Caki2 (cell line): ENCODE measurements at places on chromosomes 1 and 21. TPM values are rescaled to one million over a fixed set of nuclear protein-coding genes. Genes with fewer than 3 reads are reported as not detected.

CYP4Z1 gene
- not detected in 2 replicates for total RNA-seq

PIGM gene
- 1.8 and 1.9 TPM in 2 replicates for total RNA-seq

RAVER2 gene
- total RNA-seq = 0.88 and 1.2 TPM in 2 replicates

LCE1F gene
- not detected in 2 replicates for total RNA-seq

SLAMF1 gene
- total RNA-seq = not detected in 2 replicates
